ENCODE measurements at places on chromosomes 7 and 10.

DNA sequence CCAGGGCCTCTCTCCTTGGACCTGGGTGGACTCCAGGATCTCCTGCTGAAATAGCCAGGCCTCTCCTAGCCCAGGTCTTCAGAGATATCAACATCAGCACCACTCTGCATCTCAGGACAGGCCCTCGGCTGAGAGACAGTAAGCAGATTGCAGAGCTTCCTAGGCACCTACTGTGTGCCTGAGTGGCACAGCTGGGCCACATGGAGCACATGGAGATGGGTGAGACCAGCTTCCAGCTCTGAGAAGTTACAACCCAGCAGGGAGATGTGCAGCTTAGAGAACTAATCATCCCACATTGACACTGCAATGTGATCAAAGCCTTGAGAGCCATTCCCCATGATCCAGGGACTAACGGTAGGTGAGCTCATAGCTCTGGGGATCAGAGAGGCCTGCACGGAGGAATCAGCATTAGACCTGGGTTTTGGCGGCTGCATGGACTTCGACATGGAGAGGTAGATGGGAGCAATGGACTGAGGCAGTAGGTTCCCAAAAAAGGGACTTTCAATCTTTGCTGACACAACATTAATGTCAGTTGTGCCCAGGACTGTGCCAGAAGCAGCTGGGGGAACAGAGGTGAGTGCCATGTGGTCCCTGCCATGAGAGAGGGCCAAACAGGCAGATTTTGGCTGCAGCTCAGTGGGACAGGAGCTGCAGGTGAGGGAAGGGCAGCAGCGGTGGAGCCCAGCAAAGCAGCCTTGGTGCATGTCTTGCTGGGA, 76.0 kb upstream of the LEP start:
- DNase-seq: no peak

GRCh38 chr10:79266084-79266483, 81.2 kb upstream of the PPIF start:
- DNase-seq: no peak

DNA sequence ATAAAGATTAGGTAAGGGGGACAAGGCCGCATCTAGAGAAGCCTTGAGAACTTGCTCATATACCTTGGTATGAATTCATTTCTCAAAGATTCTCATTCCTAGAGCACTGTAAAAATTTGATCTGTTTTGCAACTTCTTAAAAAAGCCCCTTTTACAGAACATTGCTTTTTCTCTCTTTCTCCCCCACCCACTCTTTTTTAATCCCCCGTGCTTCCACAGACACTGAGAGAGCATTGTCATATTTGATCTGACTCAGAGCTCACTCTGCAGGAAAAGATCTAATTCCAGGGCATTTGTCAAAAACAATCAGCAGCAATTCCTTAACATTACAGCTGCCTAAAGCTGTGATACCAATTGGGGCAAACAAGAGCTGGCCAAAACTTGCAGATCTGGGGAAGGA, 92.0 kb downstream of the ARHGAP22 start:
- DNase-seq: no peak

DNA sequence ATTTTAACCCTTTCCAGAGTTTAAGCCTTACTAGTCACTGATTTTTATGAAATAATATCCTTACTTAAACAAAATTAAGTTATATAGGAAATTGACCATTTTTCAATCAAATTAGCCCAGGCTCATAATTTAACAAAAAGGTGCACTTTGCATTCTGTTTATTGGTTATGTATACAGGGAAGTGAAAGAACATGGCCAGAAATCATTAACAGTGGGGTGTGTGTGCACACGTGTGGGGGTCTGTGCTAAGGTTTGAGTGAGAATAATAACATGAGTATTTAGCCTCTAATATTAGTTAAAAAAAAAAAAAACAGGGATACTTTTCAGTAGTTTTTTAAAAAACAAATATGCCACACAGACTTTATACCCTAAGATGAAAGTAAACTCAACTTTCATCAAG, 510.5 kb upstream of the PFKP start:
- no peak for DNase-seq

GRCh38 chr7:124071843-124072242, 39.0 kb upstream of the TMEM229A start:
- no peak for DNase-seq

- DNase-seq: no peak
Observed at GRCh38 chr7:50304911-50305582, 531 bp downstream of the IKZF1 start.

- DNase-seq: no peak
Observed at GRCh38 chr10:129755621-129756020, 208.5 kb downstream of the EBF3 start.

GRCh38 chr7:123640583-123640982, 15.1 kb upstream of the LMOD2 start:
- no peak for DNase-seq

- DNase-seq: no peak
Observed at GRCh38 chr7:158052381-158053060, 535.1 kb downstream of the PTPRN2 start.

GRCh38 chr7:151204383-151205032, 5.8 kb downstream of the H2BK1 start:
- no peak for DNase-seq

GRCh38 chr7:92313055-92313454, 67.3 kb downstream of the ANKIB1 start:
- no peak for DNase-seq

- DNase-seq: no peak
Observed at GRCh38 chr7:155466814-155467733, 9.1 kb downstream of the EN2 start.

Measured in stimulated activated CD8-positive, alpha-beta memory T cell treated with anti-CD3 and anti-CD28 coated beads, Interleukin-15, amount 100 ng/mL, for 24 hours (primary cell).